H9 (cell line): ENCODE measurements at places on chromosomes 4 and X.

- no peak for DNase-seq
Measured at GRCh38 chrX:155022585-155022984, at the start of gene F8. TSS of gene F8 (minus strand) at chrX:155022723. CDS start at chrX:155022552, 171 bp downstream.

DNA sequence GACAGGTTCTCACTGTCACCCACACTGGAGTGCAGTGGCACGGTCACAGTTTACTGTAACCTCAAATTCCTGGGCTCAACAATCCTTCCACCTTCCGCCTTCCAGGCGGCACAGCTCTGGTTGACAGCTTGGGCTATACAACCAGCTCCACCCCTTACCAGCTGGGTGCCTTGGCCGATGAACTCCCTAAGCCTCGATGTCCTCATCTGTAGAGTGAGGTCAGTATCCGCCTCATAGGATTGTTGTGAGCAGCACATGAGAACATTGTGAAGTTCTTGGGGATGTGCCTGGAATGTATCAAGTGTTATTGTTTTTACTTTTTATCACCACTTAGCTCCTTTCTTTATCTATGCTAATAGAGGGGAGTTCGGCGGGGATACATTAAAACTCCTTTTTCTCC lies 23.3 kb downstream of the UCHL1 start:
- DNase-seq = no peak

DNA sequence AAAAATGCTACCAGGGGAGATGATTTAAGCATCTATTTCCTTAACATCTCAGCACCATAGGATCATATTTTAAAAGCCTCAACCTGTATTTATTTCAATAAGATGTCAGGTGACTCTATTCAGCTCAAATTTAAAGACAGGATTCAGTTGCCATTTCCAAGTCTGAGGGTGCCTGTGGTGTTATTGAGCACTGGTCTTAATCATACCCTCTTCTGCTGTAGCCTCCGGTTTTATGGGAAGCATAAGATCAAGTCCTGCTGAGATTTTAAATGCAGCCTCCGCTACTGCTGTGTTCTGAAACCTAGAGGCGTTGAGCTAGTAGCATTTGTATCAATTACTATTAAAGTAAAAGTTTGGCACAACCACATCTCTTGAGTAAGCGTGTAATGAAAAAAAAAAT lies 185.7 kb upstream of the NWD2 start:
- DNase-seq = no peak

DNA sequence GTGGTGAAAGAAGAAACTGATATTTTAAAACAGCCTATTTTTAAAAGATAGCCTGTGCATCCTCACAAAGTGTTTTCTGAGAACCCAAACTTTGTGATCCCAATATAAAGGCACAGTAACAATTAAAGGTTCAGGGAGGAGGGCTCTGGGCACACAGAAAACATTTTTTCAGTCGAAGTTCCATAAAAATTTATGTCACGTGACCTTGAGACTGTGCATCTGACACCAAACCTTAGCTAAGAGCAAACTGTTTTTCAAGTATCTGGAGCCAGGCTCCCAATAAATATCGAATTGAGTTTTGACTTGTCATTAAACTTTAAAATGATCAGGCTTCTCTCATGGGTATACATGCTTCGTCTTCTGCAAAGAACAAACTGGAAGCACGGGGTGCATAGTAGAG lies 177.9 kb downstream of the BEND2 start:
- DNase-seq = no peak

GRCh38 chrX:130108647-130109428 lies 1.5 kb downstream of the ELF4 start:
- DNase-seq = no peak

- DNase-seq = no peak
Measured at GRCh38 chr4:48027653-48028052, 11.1 kb downstream of the NIPAL1 start.

DNA sequence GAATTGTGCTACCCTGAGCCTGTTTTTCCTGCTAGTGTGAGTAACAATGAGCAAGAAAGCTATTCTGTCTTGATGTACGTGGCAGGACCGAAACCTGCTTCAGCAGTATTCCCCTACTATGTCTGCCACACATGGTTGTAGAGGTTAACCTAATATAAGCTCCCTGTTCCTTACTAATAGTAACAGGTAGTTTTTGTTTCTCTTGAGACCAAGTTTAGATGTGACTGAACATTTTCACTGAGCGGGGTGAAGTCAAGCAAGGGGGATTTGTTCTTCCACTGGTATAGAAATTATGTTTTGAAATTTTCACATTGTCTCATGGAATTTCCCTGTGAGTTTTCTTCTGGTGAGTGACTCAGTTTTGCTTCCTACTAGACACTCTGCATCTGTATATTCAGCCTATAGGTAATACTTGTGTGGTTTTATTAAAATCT lies 37.3 kb downstream of the RRAGB start:
- DNase-seq = no peak

- no peak for DNase-seq
Measured at GRCh38 chr4:104365618-104366017, 129.1 kb downstream of the CXXC4 start.

GRCh38 chr4:143531380-143531779 lies 17.9 kb downstream of the SMARCA5 start:
- no peak for DNase-seq

DNA sequence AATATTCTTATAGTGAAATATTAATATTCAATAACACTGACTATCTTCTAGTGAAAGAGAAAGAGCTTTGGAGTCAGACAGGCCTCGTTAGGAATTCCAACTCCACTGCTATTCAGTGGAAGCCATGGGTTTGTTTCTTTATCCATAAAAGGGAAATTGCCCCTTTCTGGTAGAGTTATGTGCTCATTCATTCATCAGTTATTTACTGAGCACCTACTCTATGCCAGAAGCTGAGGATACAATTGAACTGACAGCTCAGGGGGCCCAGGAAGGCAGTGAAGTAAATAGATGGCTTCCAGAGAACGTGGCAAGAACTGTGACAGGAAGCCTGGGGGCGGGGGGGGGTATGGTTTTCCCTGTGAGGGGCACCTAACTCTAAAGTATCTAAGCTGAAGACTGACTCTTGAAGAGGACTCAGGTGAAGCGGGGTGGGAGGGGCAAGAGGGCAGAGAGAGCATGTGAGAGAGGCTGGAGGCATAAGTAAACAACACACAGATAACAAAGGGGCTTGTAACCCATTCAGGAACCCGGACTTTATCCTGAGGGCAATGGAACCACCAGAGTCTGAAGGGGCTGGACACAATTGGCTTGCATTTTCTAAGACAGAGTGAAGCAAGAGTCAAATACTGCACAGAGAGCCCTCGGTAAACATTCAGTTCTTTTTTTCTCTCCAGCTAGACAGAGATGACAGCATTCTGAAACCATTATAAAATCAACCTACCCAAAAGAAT lies 20.3 kb downstream of the ANXA5 start:
- DNase-seq = no peak

DNA sequence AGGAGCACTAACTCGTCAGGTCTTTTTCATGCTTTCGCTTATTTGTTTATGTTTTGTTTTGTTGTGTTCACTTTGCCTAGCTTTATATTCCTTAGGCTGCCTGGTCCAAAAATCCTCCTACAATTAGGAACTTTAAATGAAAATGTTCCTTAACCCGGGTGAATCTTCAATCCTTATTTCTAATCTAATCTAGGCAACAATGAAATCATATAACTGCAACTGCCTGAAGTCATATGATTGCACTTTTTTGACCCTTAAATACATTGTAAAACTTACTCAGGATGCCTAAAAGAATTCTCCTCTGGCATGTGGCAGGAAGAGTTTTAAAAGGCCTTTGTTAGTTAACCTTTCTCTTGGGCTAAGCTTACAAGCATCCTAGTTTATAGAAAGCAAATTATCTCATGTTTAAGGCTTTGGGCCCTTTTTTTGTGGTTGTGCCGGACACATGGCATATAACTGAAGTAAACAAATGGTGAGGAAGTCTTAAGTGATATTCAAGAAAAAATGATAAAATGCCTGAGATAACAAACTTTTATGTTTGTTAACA lies 279.4 kb downstream of the FAT4 start:
- DNase-seq = no peak

DNA sequence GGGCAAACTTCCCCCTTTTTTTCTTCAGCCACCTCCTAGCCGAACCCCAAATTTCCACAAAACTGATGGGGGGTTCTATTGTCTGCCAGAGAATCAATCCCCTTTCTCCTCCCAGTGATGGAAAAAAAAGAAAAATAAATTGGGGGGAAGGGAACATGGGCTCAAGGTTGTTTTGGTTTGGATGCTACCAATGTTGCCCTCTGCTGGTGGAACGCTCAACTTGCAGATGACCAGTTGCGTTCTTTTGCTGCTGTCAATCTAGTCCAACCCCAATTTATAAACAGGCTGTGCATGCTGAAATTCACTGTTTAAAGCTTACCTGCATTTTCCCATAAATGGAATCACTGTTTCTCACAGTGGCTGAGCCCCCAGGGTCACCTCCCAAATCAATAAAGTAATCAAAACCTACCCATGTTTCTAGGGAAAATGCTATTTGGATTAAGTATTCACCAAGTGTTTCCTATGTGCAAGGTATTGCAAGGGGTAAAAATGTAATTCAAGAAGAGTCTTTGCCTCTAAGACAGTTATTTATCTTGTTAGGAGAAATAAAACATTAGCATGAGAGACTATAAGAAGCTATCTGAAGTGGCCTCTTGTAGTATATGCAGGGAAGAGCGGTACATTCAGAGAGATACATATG lies 116.7 kb upstream of the TMEM164 start:
- DNase-seq = peak; percentile 38

DNA sequence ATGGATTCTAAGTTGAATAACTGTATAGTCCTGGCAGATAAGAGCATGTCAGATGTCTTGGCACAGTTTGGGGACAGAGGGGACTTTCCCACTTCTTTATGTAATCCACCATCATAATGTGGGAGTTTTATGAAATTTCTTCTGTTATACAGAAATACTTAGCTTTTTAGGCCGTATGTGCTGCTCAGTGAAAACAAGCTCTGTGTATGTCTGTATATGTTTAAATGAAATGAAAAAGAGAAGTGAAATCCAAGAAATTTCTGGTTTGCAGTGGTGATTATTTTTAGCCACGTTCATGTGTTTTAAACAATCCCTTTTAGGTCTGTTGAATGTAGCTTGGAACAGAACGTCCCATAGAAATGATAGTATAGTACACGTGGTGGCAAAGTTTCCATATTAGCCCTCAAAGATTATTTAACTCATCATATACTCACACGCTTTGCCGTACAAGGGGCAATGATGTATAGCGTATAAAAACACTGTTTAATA lies 41.0 kb downstream of the GAB1 start:
- DNase-seq = no peak

DNA sequence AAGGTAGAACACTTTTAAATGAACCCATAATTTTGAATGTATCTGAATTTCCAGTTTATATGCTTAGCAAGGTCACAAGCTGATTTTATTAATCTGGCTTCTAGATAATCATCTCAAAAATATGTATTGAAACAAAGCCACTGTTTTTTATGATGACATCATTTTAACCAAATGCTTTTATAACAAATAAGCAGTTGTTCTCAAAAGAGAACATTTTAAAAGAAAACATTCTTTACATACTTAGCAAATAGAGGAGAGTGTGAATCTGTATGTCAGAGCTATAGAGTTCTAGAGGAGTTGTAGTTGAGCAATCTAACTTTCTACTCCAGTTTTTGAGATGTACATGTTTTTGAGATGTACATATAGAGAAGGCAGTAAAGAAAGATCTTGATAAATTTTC lies 42.5 kb downstream of the LAMP2 start:
- no peak for DNase-seq

GRCh38 chr4:151888367-151888866 lies 127.6 kb upstream of the GATB start:
- no peak for DNase-seq

GRCh38 chr4:176002007-176002613 lies 63.5 kb upstream of the WDR17 start:
- DNase-seq = peak; percentile 78

DNA sequence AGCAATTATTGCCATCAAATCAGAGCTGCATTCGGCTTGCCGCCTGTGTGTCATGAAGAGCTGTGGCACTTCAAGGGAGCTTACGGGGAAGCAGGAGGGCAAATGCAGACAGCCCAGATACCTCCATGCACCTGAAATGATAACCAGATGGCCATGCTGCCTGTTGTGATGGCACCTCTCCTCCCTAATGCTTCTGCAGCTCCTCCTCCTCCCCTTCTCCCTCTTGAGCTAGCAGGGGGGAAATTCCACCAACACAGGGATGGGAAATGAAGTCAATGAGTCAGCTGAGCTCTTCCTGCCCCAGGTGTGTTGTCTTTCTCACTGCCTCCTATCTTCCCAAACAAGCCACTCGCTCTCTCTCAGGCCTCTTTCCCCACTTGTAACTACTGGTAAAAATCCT lies 565.0 kb downstream of the BCOR start:
- no peak for DNase-seq

DNA sequence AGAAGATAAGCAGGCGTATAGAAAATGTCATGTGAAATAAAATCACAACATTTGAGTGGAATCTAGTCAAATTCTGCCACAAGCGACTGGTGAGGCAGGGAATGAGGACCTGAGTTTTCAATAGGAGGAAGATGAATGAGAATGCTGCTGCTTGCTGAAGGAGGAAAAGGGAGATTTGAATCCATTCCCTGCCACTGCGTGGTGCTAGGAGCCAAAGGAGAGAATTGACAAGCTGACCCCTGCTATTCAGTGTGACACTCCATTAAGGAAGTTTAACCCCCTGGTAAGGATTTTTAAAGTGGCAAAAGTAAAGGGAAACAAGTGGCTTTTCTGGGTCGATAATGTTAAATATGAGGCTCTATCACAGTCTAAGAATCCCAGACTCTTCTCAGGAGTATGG lies 314.0 kb downstream of the NAF1 start:
- DNase-seq = peak; percentile 35

- DNase-seq = no peak
Measured at GRCh38 chr4:116515959-116516358, 569.4 kb downstream of the TRAM1L1 start.

DNA sequence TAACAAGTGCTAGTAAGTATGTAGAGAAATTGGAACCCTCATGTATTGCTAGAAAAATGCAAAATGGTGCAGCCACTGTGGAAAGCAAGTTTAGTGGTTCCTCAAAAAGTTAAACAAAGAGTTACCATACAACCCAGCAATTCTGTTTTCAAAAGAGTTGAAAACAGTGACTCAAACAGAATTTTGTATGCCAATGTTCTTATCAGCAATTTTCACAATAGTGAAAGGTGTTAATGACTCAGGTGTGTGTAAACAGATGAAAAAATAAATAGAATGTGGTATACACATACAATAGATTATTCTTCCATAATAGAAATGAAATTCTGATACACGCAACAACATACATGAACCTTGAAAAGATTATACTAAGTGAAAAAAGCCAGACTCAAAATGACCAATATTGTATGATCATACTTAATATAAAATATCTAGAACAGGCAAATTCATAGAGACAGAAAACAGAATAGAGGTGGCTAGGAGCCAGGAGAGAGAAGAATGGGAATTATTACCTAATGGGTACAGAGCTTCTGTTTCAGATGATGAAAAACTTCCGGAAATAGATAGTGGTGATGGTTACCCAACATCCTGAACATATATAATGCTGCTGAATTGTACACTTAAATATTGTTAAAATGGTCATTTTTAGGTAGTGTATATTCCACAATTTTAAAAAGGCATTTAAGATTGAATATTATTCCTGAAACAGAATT lies 51.6 kb downstream of the WDFY3 start:
- DNase-seq = no peak

GRCh38 chr4:155763551-155763950 lies 4.7 kb downstream of the GUCY1B1 start:
- no peak for DNase-seq
